Activated CD8-positive, alpha-beta T cell treated with anti-CD3 and anti-CD28 coated beads, Interleukin-2, amount 10 ng/mL, durations not matched to agents 7 days and 5 days (primary cell): ENCODE measurements at places on chromosomes 4 and X. TPM values are rescaled to one million over a fixed set of nuclear protein-coding genes. Genes with fewer than 3 reads are reported as not detected.

GRCh38 chr4:99405433-99406115 is 29.6 kb downstream of the ADH7 start:
- no peak overlapping the region for H3K4me3 ChIP-seq
- H3K4me1 ChIP-seq: peaks cover 19% of the 10 kb centered on the region
- H3K36me3 ChIP-seq: no peaks in the 10 kb centered on the region
- H3K27me3 ChIP-seq: peaks cover 8% of the 10 kb centered on the region
- peak; percentile 68 for DNase-seq

DNA sequence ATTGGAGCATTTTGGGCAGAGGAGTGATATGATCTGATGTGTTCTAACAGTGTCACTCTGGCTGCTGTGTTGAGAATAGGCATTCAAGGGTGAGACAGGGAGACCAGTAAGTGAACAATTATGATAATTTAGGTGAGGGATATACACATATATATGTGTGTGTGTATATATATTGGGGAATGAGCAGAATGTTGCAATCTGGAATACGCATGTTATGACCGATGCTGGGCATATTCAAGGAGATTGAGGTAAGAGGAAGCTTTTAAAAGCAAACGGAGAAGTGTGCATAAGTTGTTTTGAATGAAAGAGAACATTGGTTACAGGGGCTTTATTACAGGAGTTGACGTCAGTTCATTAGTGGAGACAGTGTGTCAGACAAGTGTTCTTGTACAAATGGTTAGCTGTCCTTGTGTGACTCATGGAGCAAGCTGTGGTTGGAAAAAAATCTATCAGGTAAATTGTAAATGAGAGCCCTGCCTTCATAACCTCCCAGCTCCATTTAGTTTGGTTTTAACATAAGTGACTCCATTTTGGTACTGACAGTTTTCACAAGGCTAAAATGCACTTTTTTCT is 442.5 kb upstream of the LCORL start:
- no peak overlapping the region for H3K4me3 ChIP-seq
- H3K36me3 ChIP-seq: no peaks in the 10 kb centered on the region
- no peaks in the 10 kb centered on the region for H3K4me1 ChIP-seq
- DNase-seq: no peak
- H3K27me3 ChIP-seq: no peaks in the 10 kb centered on the region
- no peak overlapping the region for H3K27ac ChIP-seq

GRCh38 chrX:85359051-85359450 is 20.4 kb downstream of the POF1B start:
- H3K4me1 ChIP-seq: no peaks in the 10 kb centered on the region
- H3K4me3 ChIP-seq: no peak overlapping the region
- no peak for DNase-seq
- H3K36me3 ChIP-seq: no peaks in the 10 kb centered on the region

GRCh38 chrX:134929808-134930207 is 61.0 kb upstream of the SMIM10 start:
- no peak overlapping the region for H3K27ac ChIP-seq
- H3K27me3 ChIP-seq: peaks cover 3% of the 10 kb centered on the region
- peaks cover 2% of the 10 kb centered on the region for H3K36me3 ChIP-seq
- peak; percentile 72 for DNase-seq

GRCh38 chrX:11641349-11642065 is 24.2 kb downstream of the ARHGAP6 start:
- H3K27ac ChIP-seq: no peak overlapping the region
- no peak overlapping the region for H3K4me3 ChIP-seq
- H3K36me3 ChIP-seq: no peaks in the 10 kb centered on the region
- peaks cover 12% of the 10 kb centered on the region for H3K27me3 ChIP-seq
- H3K4me1 ChIP-seq: no peaks in the 10 kb centered on the region
- DNase-seq: no peak

GRCh38 chr4:188767496-188767895 is 628.3 kb downstream of the TRIML1 start:
- H3K27ac ChIP-seq: no peak overlapping the region
- DNase-seq: no peak
- no peaks in the 10 kb centered on the region for H3K4me1 ChIP-seq
- H3K27me3 ChIP-seq: no peaks in the 10 kb centered on the region
- H3K4me3 ChIP-seq: no peak overlapping the region
- no peaks in the 10 kb centered on the region for H3K36me3 ChIP-seq

GRCh38 chr4:187887906-187888305 is 107.7 kb upstream of the ZFP42 start:
- no peak overlapping the region for H3K4me3 ChIP-seq
- DNase-seq: no peak
- no peak overlapping the region for H3K27ac ChIP-seq
- H3K4me1 ChIP-seq: no peaks in the 10 kb centered on the region
- no peaks in the 10 kb centered on the region for H3K36me3 ChIP-seq

GRCh38 chr4:25361253-25361652 is 15.8 kb upstream of the ANAPC4 start:
- DNase-seq: no peak
- no peaks in the 10 kb centered on the region for H3K4me1 ChIP-seq
- H3K4me3 ChIP-seq: no peak overlapping the region
- no peak overlapping the region for H3K27ac ChIP-seq
- no peaks in the 10 kb centered on the region for H3K27me3 ChIP-seq

GRCh38 chr4:69984030-69984443 is 11.7 kb upstream of the STATH start:
- no peaks in the 10 kb centered on the region for H3K4me1 ChIP-seq
- H3K4me3 ChIP-seq: no peak overlapping the region
- H3K36me3 ChIP-seq: no peaks in the 10 kb centered on the region
- no peak overlapping the region for H3K27ac ChIP-seq
- no peaks in the 10 kb centered on the region for H3K27me3 ChIP-seq

GRCh38 chrX:66676990-66677389 is 38.1 kb upstream of the EDA2R start:
- DNase-seq: no peak
- no peaks in the 10 kb centered on the region for H3K27me3 ChIP-seq

DNA sequence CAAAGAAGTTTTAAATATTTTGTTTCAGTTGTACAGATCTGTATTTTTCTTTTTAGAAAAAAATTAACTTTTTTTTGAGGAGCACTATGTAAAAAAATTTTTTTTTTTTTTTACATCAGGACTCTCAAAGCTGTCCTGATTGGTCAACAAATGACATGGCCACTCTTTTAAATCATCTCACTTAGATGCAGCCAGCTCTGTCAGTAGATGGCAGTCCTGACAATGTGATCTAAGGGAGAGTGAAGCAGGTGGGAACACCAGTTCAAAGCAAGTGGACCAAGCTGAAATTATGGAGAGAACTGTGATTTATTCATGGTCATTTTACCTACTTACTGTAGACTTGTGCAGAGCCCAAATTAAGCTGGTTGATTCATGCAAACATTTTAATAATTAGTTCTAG is 174.7 kb upstream of the GPRIN3 start:
- no peak overlapping the region for H3K27ac ChIP-seq
- H3K4me1 ChIP-seq: no peaks in the 10 kb centered on the region
- peaks cover 14% of the 10 kb centered on the region for H3K27me3 ChIP-seq
- H3K4me3 ChIP-seq: no peak overlapping the region
- peaks cover 3% of the 10 kb centered on the region for H3K36me3 ChIP-seq

GRCh38 chrX:31832263-31832662 is 760.4 kb upstream of the FTHL17 start:
- H3K4me3 ChIP-seq: no peak overlapping the region
- no peaks in the 10 kb centered on the region for H3K27me3 ChIP-seq
- no peak overlapping the region for H3K27ac ChIP-seq
- no peaks in the 10 kb centered on the region for H3K36me3 ChIP-seq
- no peak for DNase-seq

Gene GLOD5
- total RNA-seq: not detected

- no peaks in the 10 kb centered on the region for H3K27me3 ChIP-seq
- H3K4me3 ChIP-seq: no peak overlapping the region
- no peak for DNase-seq
- no peaks in the 10 kb centered on the region for H3K36me3 ChIP-seq
Observed at GRCh38 chr4:135411251-135411650, 1209.7 kb upstream of the PABPC4L start.

Gene PCDH10
- not detected for total RNA-seq

DNA sequence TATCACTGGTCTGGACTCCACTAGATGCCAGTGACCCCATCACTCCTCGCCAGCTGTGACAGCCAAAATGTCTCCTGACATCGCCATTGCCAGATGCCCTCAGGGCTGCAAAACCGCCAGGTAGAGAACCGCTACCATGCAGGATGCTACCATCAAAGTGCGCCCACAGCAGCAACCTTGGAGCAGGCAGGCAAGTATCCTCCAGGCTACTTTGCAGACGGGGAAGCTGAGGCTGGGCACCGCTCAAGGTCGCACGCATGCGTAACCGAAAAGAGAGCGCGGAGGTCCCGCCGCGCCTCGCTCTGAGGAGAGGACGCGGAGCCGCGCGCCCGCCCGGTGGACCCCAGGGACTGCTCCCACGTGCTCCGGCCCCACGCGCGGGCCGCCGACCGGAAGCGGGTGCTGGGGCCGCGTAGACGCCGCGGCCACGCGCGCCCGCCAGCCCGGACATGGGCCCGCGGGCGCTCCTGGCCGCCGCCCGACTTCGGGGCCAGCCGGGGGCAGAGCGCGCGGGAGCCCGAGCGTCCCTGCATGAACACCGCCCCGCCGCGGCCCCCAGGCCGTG is at the start of gene STS:
Gene STS, plus strand, starts transcription at position 300 of the 565 bp plus-strand sequence. CDS start 105,488 bp downstream, outside the sequence.
- H3K27ac ChIP-seq: peak within 1 kb of the TSS; percentile 89
- H3K27me3 ChIP-seq: no peaks in the 10 kb centered on the region
- H3K4me3 ChIP-seq: peak within 1 kb of the TSS; percentile 81
- H3K4me1 ChIP-seq: peaks cover 20% of the 10 kb centered on the region

Gene CXorf58
- total RNA-seq: 0.31 TPM

GRCh38 chr4:153479101-153479500 is 12.9 kb downstream of the TMEM131L start:
- peaks cover 59% of the 10 kb centered on the region for H3K36me3 ChIP-seq
- no peak overlapping the region for H3K27ac ChIP-seq
- peaks cover 66% of the 10 kb centered on the region for H3K4me1 ChIP-seq
- H3K4me3 ChIP-seq: no peak overlapping the region
- H3K27me3 ChIP-seq: no peaks in the 10 kb centered on the region
- DNase-seq: no peak

DNA sequence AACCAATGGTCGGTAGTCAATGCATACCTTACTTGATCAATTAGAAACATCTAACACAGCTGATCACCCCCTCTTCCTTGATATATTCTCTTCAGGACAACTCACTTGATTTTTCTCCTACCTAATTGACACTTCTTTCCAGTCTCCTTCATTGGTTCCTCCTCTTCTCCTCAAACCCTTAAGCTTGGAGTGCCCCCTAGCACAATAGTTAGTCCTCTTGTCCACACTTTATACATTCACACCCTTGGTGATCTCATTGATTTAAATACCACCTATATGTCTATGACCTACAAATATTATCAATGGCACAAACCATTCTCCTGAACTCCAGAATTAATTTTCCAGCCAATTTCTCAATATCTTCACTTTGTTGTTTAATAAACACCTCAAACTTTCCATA is 724.0 kb downstream of the ADGRL3 start:
- DNase-seq: no peak
- no peak overlapping the region for H3K27ac ChIP-seq
- H3K36me3 ChIP-seq: no peaks in the 10 kb centered on the region
- no peak overlapping the region for H3K4me3 ChIP-seq
- no peaks in the 10 kb centered on the region for H3K4me1 ChIP-seq

GRCh38 chrX:64334467-64334866 is 60.8 kb downstream of the MTMR8 start:
- no peak overlapping the region for H3K27ac ChIP-seq
- H3K36me3 ChIP-seq: peaks cover 12% of the 10 kb centered on the region
- no peaks in the 10 kb centered on the region for H3K4me1 ChIP-seq
- no peak for DNase-seq

GRCh38 chrX:12770440-12770839 is 20.8 kb upstream of the PRPS2 start:
- no peak overlapping the region for H3K4me3 ChIP-seq
- H3K36me3 ChIP-seq: no peaks in the 10 kb centered on the region
- no peak overlapping the region for H3K27ac ChIP-seq

Gene TCEAL2
- not detected for total RNA-seq

Gene P2RY4
- total RNA-seq: 0.21 TPM

DNA sequence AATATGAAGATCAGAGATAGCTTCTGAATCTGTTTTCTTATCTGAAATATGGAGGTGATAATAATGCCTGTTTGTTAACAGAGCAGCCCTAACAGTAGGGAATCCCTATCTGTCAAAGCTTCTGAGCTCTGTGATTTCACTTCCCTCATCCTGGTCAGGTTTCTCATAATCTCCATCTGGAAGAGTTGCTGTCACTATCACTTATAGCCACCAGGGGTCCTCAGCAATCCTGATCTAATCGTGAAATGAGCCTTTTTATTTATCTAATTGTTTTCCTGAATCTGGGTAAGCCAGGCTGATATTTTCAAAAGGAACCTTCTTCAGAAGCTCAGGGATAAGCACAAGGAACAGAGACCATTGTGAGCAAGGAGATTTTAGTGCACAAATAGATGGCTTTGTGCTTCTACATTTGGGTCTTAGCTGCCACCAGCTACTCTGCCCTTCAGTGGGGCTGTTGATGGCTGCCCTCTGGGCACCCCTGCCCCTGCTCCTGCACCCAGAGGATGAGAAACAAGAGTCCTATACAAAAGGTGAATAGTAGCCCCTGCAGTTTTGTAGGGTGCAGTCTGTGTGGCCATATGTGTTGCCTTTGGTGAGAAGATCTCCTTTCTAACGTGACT is 196.4 kb upstream of the RADX start:
- DNase-seq: no peak
- no peaks in the 10 kb centered on the region for H3K4me1 ChIP-seq
- H3K27me3 ChIP-seq: no peaks in the 10 kb centered on the region

- no peak overlapping the region for H3K4me3 ChIP-seq
- H3K27ac ChIP-seq: no peak overlapping the region
- H3K27me3 ChIP-seq: no peaks in the 10 kb centered on the region
Observed at GRCh38 chr4:165774326-165774725, 98.7 kb upstream of the TLL1 start.

- no peak overlapping the region for H3K4me3 ChIP-seq
- no peaks in the 10 kb centered on the region for H3K36me3 ChIP-seq
- no peak for DNase-seq
- H3K27ac ChIP-seq: no peak overlapping the region
Observed at GRCh38 chr4:175905925-175906324, 93.9 kb upstream of the GPM6A start.

- H3K4me1 ChIP-seq: peaks cover 28% of the 10 kb centered on the region
- H3K27me3 ChIP-seq: no peaks in the 10 kb centered on the region
- no peak for DNase-seq
- H3K36me3 ChIP-seq: no peaks in the 10 kb centered on the region
Observed at GRCh38 chr4:184817494-184818215, 8.1 kb downstream of the ACSL1 start.

- H3K27me3 ChIP-seq: no peaks in the 10 kb centered on the region
- H3K27ac ChIP-seq: no peak within 1 kb of the TSS
- H3K36me3 ChIP-seq: no peaks in the 10 kb centered on the region
Observed at GRCh38 chr4:87322754-87323153, at the start of gene HSD17B13. HSD17B13 (minus strand) TSS chr4:87322882; CDS start chr4:87322841, 41 bp downstream.

Gene GYG2
- not detected for total RNA-seq

- H3K4me1 ChIP-seq: no peaks in the 10 kb centered on the region
- DNase-seq: no peak
- H3K27ac ChIP-seq: no peak overlapping the region
- no peak overlapping the region for H3K4me3 ChIP-seq
- no peaks in the 10 kb centered on the region for H3K27me3 ChIP-seq
Observed at GRCh38 chrX:55028040-55028439, 2.7 kb downstream of the ALAS2 start.

GRCh38 chr4:168415911-168416310 is 64.4 kb downstream of the DDX60L start:
- H3K27ac ChIP-seq: no peak overlapping the region
- no peak overlapping the region for H3K4me3 ChIP-seq

- no peak overlapping the region for H3K4me3 ChIP-seq
- no peaks in the 10 kb centered on the region for H3K27me3 ChIP-seq
Observed at GRCh38 chrX:142036116-142036515, 132.4 kb downstream of the MAGEC1 start.

- H3K4me1 ChIP-seq: peaks cover 10% of the 10 kb centered on the region
- H3K27me3 ChIP-seq: peaks cover 4% of the 10 kb centered on the region
- DNase-seq: no peak
- H3K27ac ChIP-seq: no peak overlapping the region
- no peaks in the 10 kb centered on the region for H3K36me3 ChIP-seq
- no peak overlapping the region for H3K4me3 ChIP-seq
Observed at GRCh38 chr4:138329506-138330070, 87.4 kb upstream of the SLC7A11 start.

Gene ATP2B3
- total RNA-seq: not detected
